ENCODE measurements at places on chromosomes 7 and 10. TPM values are rescaled to one million over a fixed set of nuclear protein-coding genes. Genes with fewer than 3 reads are reported as not detected.

- no peak for DNase-seq
Observed at GRCh38 chr7:66800591-66800990, 60.1 kb downstream of the RABGEF1 start.

DNA sequence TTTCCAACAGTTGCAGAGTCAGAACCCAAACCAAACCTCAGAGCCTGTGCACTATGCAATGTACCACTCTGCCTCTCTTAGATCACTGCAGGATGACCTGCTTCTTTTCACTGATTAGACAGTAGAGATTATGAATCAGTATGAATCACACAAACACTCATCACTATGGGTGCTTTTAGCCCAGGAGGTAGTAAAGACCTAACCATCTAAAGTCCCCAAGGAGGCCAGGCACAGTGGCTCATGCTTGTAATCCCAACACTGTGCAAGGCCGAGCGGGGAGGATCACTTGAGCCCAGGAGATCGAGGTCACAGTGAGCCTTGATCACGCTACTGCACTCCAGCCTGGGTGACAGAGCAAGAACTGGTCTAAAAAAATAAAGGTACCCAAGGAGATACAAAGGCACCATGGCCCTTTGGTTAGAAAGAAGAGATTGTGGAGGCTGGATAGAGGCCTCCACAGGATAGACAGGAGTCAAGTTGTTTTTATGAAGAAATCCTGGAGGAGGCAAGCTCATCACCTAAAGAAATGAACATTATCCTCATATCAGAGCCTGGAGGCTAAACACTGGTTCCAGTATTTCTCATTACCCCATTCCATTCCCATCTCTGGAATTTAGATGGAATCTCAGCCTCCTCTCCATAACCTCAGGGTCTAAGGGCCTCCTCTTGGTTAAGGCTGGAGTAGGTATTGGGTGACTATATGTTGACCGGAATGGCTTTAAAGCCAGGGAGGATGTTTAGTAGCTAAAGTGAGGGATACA, 12.9 kb downstream of the SEC31B start:
- DNase-seq, result peak; percentile 74

Gene ASIC3
- 0.33 TPM for total RNA-seq

DNA sequence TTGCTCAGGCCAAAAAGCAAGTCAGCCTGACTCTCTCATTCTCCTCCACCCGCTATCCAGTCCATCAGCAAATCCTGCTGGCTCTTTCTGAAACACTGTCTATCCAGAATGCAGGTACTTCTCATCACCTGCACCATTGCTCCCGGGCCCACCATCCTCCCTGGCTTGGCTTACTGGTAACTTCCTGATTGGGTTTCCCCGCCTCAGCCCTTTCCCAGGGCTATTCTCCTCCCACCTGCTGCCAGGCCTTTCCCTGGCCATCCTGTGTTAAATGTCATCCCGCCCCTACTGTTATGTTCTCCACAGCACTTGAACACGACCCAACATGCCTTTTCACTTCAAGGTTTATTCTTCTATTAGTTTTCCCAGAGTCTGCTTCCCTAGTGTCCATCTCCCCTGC, 124.0 kb downstream of the CNNM2 start:
- peak; percentile 46 for DNase-seq

Gene SEMA3E
- total RNA-seq, result 10.3 TPM

Data from mammary epithelial cell (primary cell).